Brain microvascular endothelial cell (primary cell): ENCODE measurements at places on chromosomes 7 and 10.
A peak's percentile ranks its signal among the peaks of the same experiment; 100 is the strongest.

GRCh38 chr7:36677769-36678437 lies 46.4 kb downstream of the AOAH start:
- no peak for DNase-seq

GRCh38 chr10:58275908-58276307 lies 6.9 kb downstream of the CISD1 start:
- peak; percentile 62 for DNase-seq

DNA sequence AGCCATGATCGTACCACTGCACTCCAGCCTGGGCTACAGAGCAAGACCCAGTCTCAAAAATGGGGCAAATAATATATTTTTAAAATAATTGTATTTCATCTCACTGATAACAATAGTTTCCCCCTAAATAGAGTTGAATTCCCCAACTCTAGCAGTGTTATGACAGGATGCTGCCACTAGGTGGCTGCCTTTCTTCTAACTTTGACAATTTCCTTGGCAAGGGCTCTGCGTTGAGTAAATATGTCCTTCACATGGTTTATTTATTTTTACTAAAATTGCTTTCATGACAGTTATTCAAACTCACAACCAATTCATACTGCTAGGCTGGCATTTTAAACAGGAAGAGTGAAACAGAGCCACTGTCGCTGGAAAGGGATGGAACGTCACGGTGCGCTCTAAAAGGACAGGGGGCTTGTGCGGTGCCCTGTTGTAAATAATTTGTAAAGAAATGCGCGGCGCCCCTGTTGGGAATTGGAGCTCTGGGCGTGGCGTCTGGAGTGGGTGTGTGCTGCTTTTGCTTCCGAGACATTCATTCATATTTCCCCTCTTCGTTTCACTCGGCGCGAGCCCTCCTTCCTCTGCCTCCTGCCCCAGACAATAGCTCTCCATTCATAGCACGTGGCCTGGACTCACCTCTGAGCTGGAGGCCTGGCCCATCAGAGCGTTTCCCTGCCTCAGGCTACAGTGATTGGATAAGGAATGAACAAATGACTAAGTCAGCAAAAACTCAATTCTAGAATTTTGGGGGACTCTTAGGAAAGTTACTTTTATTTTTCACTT lies 20.5 kb upstream of the PITRM1 start:
- peak; percentile 52 for DNase-seq

DNA sequence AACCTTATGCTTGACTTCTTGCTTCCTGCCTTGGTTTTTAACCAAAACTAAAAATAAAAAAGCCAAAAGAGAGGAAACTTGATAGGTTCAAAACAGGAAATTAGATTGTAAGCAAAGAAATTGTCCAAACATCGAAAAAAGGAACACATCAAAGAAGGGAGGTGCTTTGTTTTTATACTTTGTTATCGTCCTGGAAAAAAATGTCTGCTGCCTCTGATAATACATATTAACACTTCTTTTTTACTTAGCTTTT lies 286.6 kb upstream of the C7orf33 start:
- DNase-seq: no peak

DNA sequence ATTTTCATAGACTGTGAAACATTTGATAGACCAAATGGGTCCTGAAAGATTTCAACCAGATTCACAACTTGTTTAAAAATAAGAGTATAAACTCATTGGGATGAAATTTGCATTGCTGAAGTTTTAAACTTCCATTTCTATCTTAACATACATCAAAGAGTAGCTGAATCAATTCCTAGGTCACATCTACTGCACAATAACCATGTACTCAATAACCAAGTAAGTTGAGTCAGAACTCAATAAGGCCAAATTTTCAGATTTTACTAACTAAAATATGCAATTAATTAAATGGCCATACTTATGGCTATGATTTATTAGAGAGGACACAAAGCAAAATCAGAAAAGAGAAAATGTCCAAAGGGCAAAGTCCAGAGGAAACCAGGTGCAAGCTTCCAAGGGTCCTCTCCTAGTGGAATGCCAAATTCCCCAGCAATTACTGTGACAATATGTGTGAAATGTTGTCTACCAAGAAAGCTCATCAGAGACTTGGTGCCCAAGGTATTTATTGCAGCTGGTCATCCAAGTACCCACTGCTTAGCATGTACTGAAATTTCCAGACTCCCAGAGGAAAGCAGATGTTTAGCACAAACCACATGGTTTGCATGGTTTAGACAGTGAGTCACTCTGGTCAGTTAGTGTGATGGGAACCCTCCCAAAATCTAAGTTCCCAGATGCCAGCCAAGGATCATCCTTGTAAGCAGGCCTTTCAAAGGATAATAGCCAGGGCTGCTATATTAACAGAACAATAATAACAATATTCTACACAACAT lies 238.9 kb downstream of the IPMK start:
- DNase-seq: peak; percentile 67

DNA sequence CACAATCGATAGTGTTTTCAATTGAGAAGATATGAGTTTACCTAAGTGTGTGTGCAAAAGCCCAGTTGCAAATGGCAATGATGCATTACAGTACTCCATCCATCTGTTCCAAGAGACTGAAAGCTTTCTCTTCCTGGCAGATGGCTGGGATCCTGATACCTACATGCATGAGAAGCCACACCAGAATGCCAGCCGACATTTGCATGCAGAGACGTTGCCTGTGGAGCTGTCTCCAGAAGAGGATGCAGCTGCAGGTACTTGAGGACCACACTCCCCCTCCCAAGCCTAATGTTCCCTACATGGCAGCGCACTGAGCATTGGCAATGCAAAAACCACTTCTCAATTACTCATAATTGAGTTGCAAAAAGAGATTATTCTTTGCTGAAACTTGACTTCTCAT lies 332.1 kb downstream of the WDR11 start:
- DNase-seq: no peak

DNA sequence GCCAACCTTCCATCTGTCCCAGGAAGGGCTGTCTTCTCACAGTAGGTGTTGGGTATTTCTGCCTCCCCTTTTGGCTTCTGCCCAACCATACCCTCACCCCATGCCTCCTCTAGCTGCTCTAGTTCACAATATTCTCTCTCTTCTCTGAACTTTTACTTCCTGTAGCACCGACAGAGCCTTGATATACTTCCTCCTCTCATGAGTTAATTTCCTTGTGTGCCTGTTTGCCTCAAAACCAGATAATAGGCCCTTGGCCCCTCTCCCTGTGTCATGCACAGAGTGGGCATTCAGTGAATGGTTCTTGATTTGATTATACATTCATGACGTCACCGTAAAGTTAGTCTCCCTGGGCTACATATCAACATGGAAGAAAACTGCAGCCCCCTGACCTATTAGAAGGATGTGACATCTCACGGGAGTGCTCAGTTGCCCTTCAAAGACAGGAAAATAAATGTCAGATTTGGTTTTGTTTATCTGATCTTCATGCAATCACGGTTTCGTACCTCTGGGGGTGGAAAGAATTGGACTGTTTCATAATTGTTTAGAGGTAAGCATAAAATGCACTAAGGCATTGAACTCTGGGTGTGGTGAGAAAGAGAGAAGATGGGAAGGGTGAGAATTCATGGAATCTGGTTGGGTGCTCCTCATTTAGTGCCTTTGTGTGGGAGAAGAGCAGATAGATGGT lies 127.7 kb downstream of the ITIH5 start:
- no peak for DNase-seq

GRCh38 chr10:12308736-12309375 lies 40.5 kb upstream of the CAMK1D start:
- no peak for DNase-seq

GRCh38 chr10:31668326-31668725 lies 260.3 kb downstream of the ARHGAP12 start:
- no peak for DNase-seq

GRCh38 chr7:21767300-21767900 lies 178.3 kb downstream of the CDCA7L start:
- DNase-seq: peak; percentile 70

DNA sequence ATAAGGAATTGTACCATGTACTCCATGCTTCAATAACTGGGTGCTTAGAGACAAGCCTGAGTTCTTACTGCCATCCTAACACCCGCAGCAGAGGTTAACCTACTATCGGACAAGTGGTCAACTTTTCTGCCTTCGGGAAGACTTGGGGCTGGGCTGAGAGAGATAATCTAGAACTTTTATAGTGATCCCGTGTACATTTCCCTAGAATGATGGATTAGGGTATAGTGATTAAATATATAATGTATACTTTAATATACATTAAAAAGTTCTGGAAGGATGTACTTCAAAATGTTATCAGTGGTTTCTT lies 12.2 kb upstream of the HNRNPF start:
- DNase-seq: no peak

DNA sequence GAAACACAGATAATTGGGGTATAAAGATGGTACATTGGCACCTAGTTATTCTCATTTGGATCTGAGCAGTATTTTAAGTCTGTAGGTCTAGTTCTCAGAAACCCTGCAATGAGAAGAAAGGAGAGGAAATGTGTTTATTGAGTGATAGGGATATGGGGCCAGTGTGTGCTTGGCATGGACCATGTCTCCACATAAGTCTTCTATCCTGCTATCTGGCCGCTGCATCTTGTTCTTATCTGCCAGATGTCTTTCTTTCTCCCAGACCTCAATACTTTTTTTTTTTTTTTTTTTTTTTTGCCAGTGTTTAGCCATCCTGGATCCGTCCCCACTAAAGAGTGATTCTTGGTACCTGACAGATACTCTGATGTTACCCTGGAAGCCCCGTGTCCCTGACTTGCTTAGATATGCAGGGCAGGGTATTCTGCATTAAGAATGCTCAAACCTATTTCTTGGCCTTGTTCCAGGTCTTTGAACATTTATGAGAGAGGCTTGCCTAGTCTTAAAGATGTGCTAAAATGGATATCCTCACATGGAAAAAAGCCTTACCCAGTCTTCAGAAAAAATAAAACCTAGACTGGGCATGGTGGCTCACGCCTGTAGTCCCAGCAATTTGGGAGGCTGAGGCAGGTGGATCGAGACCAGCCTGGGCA lies 10.0 kb downstream of the MTURN start:
- no peak for DNase-seq

DNA sequence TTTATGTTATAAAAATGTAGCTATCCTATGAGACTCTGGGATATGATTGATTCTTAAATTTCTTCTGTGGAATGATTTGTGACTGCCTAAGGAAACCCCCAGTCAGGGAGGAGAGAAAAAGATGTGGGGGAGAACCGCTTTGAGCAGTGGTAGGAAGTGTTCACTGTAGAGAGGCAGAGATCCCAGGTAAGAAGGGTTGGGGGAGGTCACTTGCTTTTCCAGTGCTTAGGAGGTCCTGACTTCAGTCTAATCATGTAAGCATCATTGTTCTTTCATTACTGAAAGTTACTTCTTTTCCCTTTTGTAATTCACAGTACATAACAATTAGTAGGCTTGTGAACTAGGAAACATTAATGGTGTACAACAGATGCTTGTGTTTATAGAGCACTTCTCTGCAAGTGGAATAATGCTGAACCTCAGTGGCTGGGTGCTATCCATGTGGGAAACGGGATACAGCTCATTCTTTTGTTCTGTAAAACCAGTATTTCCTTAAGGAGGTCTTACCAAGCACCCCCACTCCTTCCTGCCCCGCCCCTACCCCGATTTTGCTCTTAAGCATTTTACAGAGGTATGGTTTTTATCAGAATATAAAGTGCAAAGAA lies 165.4 kb downstream of the ST7 start:
- no peak for DNase-seq

DNA sequence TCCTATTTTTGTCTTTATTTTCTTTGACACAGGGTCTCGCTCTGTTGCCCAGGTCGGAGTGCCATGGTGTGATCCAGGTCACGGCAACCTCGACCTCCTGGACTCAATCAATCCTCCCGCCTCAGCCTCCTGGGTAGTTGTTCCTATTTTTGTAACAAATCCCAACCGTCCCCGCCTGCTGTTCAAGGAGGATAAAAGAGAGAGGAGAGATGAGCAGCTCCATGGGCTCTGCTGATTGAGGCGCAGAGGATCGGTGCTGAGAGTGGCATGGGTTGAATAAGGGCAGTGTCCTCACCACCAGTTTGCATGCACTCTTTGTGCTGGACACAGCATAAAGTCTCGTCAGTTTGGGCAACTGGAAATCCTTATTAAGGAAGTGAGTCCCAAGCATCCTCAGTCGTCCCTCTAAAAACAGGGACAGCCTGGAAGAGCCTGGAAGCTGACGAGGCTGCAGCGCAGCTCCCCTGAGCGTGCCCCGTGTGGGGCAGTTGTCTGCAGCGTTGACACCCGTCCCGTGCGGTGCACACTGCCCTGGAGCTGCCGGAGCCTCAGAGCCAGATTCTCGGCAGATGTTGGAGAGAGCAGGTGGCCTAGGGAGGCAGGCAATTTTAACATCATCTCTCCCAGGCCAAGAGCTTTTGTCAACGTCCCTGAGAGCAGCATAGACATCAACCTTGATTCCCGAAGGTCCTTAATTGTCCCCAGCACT lies 404.2 kb upstream of the RNF32 start:
- no peak for DNase-seq

DNA sequence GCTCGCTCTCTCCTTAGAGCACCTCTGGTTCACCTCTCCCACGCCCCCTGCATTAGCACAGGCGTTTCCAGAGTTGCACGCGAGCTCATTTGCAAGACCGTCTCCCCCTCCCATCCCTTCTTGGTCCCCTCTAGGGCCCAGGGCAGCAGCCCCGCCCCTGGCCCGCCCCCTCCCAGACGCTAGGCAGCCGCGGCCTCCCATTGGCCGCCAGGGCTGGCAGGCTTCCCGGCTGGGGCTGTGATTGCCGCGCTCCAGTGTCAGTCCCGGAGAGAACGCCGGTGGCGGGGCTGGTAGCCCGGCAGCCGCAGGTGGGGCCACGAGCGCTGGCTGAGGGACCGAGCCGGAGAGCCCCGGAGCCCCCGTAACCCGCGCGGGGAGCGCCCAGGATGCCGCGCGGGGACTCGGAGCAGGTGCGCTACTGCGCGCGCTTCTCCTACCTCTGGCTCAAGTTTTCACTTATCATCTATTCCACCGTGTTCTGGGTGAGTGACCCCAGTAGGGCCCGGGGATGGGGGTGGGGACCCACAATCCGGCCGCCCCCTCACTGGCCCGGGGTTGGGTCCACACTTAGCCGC lies at the start of gene TSPAN15:
TSPAN15 (plus strand) TSS at position 257 of the 575 bp plus-strand sequence; CDS start at position 387, 130 bp downstream.
- peak; percentile 70 for DNase-seq

DNA sequence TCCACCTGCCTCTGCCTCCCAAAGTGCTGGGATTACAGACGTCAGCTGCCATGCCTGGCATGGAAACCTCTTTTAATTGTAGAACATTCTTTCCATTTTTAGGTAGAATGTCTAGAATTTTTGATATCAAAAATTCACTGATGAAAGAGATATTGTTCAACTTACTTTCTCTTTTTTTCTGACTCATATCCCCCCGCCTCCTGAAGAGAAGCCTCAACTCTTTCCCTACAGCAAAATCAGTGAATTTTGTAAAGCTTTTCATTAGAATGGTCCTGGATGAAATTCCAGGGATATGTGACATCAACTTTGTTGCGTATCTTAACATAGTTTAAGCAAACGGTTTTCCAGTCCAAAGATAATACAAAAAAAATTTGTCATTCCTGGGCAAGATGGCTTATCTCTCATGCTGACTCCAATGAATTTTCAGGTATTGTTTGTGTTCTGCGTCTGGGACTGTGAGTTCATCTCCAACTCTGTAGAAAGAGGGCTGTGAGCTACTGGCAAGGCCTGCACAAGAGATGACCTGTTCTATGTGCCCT lies 256.8 kb downstream of the BMPER start:
- no peak for DNase-seq

- no peak for DNase-seq
These were observed 86.7 kb upstream of the GNAI1 start for GRCh38 chr7:80047856-80048459.
